ENCODE measurements at places on chromosomes 16 and 17. TPM values are rescaled to one million over a fixed set of nuclear protein-coding genes. Genes with fewer than 3 reads are reported as not detected.
A peak's percentile ranks its signal among the peaks of the same experiment; 100 is the strongest.

DNA sequence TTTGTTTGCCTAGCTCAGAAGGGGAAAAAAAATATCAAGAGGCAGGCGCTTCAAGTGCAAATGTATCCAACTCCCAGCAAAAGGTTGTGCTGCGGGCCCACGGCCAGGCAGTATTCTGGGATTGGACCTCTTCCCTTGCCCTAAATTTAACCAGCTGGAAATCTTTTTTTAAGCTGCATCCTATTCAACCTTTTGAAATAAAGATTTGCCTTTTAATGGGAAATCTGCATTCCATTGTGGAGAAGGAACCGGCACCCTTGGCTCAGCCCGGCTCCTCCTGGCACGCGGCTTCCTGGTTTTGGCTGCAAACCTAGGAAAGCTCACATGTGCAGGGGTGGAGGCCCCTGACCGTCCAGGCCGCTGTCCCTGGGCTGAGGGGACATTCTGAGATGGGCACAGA, 38.8 kb upstream of the ENPP7 start:
- no peak for DNase-seq

DNA sequence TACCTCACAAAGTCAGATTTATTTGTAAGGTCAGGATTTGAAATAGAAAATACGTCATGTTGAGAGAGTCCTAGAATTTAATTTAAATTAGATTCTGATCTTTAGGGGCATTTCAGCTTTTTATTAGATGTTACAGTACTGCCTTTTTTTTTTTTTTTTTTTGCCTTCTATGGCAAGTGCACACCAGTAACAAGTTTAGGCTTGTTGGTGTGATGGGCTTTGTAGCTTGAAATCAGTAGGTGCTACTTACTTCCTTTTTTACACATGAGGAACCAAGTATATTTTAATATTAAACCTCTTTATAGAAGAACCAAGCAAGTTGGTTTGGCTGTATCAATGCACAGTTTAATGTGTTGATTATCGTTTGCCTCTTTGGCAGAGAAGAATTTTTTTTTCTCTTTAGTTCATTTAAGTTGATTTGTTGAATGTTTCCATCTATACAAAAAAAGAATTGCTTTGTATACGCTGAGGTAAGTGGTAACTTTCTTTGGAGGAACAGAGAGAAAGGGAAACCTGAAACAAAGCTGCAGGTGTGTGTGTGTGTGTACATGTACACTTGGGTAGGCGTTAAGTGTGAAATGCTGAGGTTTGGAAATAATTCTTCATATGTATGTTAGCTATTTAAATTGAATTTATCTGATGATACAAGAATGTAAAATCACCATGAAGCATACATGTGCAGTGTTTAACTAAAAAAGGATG, 15.7 kb downstream of the RBL2 start:
- DNase-seq: peak; percentile 11

DNA sequence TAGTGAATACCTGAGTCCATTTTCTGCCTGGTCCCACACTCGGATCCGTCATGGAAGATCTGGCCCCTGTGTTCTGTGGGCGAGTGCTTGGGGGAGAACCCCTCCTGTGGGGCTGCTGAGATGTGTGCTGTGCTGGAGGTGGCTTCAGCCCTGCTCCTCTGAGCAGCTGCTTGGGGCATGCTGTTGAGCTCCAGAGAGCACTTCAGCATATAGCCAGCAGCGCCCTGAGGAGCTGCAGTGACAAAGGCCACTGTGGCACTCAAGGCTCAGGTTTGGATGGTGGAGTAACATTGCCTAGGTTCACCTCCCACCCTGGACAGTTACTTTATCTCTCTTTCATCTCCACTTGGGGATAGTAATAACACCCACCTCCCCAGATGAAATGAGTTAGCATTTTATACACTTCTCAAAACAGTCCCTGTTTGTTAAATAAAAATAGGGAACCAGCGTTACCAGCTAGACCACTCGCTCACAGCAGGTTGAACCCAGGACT, 75.3 kb downstream of the KSR1 start:
- no peak for DNase-seq

DNA sequence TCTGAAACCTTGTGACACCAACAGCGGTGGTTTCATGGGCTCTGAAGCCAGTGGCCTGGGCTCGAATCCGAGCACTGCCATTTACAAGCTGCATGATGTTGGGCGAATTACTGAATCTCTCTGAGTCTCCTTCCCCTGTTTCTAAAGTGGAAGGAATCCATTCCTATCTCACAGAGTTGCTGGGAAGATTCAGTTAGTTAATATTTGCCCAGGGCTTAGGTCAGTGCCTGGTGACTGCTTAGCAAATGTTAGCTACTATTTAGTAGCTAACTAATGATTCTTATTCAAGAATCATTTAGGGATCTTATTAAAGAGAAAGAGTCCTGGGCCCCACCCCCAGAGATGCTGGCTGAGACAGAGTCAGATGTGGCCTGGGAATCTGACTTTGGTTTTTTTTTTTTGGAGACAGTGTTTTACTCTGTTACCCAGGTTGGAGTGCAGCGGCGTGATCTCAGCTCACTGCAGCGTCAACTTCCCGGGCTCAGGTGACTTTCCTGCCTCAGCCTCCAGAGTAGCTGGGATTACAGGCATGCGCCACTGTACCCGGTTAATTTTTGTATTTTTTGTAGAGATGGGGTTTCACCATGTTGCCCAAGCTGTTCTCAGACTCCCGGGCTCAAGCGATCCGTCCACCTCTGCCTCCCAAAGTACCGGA, 33.6 kb upstream of the RAI1 start:
- no peak for DNase-seq

The HBZ gene
- not detected for polyA plus RNA-seq

The VTN gene
- not detected for polyA plus RNA-seq

The SHISA9 gene
- 16.8 TPM for polyA plus RNA-seq

GRCh38 chr17:41717408-41718286, 5.5 kb downstream of the GAST start:
- DNase-seq: peak; percentile 85

The GSG1L gene
- polyA plus RNA-seq: not detected

The RNF135 gene
- 12.6 TPM for polyA plus RNA-seq

- DNase-seq: peak; percentile 11
These were observed 33.8 kb downstream of the GTF3C1 start for GRCh38 chr16:27515874-27516353.

The FOXN1 gene
- polyA plus RNA-seq: not detected

DNA sequence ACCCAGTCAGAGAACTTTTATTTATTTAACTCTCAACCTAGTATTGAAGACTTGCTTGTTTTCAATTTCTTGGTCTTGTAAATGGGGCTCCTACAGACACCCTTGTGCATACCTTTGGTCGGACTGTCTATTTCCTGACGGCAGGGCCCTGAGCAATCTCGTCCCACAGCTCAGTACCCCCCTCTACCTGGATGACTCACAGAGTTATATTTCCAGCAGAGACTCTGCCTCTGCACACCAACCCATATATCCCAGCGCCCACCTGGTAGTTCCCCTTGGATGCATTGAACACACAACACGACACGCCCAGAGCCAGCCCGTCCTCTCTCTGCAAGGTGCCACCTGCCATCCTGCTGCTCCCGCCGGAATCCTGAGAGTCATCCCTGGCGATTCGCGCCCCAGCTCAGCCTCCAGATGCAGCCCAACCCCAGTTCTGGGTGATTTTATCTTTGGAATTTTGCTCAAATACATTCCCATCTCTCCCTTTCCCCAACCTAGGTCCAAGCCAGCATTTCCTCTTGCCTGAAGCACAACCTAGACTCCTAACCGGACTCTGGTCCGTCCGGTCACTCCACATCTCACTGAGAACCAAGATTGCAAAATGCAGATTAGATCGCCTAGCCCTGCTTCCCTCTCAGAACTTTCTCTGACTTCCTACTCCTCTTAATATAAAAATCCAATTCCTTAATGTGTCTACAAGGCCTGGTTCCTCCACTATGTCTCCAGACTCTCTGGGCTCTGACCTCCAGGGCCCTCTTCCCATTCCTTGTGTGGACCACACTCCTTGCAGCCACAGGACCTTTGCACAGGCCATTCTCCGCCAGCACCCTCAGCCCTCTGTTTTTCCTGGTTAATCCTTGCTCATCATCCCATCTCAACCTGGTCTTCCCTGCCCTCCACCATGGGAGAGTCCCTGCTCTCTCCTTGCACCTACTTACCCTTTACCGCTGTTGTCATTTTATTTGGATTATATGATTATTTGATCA, 129.2 kb downstream of the SEC14L1 start:
- no peak for DNase-seq

GRCh38 chr16:83819361-83819760, 11.6 kb downstream of the HSBP1 start:
- DNase-seq: no peak

DNA sequence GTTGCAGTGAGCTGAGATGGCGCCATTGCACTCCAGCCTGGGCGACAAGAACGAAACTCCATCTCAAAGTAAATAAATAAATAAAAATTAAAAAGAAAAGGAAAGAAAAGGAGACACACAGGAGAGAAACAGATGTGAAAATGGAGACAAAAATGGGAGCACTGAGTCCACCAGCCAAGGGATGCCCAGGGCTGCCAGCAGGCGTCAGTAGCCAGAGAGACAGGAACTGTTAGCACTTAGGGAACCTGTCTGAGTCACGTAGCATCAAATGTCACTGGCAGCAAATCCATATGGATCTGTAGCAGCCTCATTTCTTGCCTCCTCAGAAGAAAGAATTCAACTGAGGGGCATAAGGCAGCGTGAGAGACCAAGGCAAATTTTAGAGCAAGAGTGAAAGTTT, 79.7 kb downstream of the CYLD start:
- no peak for DNase-seq

The MPO gene
- polyA plus RNA-seq: not detected

DNA sequence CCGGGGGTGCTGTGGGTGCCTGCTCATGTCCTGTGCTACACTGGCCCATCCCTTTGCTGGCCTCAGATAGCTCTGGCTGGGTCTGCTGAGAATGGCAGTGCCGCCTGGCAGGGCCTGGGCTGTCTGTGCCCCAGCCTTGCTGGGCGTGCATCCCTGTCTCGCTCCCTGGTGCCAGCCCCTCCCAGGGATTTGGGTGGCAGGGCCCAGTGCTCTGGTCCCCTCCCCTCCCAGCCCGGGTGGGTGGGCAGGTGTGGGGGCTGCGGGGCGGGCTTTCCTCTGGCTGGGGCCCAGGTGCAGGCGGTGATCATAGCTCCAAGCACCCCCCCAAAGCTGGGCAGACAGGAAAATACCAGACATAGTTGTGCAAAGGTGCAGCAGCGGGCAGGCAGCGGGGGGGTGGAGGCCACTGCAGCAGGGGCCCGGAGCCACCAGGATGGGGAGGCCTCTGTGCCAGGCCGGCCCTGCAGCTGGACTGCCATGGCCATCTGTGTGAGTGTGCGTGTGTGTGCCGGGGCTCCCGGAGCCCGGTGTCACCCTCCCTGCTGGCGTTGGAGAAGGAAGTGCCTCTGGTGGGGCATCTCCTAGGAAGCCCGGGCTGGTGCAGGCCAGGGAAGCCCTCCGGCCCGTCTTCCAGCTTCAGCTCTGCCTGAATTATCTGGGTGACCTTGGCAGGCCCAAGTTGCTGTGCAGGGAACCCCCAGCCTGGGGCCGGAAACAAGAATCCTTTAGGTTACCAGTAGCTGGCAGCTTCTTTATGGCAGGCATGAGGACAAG, 7.4 kb downstream of the GLIS2 start:
- DNase-seq: no peak

GRCh38 chr17:58081646-58082340, 1.4 kb upstream of the DYNLL2 start:
- no peak for DNase-seq

DNA sequence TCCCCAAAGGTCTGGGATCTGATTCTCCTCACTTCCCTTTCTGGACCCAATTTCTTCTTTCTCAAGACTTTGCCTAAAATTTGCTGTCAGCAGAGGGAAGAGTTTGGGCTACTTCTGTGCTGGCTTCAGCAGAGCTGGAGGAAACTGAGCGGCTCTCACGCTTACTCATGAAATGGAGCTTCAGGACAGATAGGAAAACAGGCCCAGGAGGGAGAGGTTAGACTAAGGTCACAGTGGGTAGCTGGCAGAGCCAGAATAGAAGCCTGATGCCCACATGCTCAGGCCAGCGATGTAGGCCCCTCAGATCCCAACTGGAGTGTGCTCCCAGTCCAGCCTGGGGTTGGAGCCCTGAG, 593 bp downstream of the SLC38A7 start:
- DNase-seq: peak; percentile 15

DNA sequence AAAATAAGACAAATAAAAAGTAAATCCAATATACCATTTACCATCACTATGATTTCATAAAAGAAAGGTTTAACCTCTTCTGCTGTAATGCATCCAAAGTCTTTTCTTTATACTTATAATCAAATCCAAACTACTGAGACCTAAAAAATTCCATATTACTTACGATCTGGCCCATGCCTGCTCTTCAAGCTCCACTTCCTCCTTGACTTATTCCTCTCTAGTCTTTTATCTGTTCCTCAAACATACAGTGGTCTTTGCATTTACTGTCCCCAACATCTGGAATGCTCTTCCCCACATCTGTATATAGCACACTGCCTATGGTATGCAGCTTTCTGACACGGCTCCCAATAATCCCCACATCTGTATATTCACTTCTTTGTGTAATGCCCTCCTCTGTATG, 33.8 kb downstream of the PCTP start:
- DNase-seq: no peak

- DNase-seq: no peak
These were observed 381.3 kb downstream of the CDH8 start for GRCh38 chr16:61654962-61655361.

GRCh38 chr17:10036511-10037061, 131.5 kb upstream of the RCVRN start:
- DNase-seq: no peak

DNA sequence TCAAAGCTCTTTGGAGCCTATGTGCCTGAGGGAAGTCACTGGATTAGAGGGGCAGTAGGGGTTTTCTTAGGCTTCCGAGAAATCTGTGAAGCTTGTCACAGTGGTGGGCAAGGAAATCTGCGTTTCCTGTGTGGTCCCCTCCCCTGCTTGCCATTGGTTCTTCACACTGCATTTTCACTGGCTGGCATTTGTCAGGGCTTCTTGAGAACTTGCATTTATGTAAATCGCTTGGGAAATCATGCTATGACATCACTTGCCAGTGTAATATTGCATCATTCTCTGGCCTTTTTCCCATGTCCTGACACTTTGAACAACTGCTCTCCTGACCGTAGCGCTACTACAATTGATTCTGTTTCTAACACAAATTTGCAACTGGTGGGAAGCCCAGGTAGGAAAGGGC, 1.8 kb downstream of the CACNG3 start:
- DNase-seq: no peak

GRCh38 chr17:11535231-11535630, 63.0 kb upstream of the DNAH9 start:
- DNase-seq: no peak

DNA sequence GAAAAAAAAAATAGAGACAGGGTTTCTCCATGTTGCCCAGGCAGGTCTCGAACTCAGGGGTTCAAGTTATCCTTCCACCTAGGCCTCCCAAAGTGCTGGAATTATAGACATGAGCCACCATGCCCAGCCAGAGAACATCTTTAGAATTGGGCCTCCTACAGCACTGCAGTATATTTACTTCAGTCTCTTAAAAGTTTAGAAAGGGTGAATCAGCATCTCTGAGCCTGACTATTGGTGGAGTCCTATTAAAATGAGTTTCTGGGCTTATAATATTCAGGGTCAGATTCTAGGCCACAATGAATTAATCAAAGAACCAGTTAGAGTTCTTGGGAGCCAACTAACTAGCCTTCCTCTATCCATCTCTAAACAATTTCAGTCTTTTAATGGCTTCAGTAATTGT, 22.8 kb downstream of the TADA2A start:
- peak; percentile 21 for DNase-seq
